Gastroesophageal sphincter (tissue), 4 donors: ENCODE measurements at places on chromosomes 1 and 21.

DNA sequence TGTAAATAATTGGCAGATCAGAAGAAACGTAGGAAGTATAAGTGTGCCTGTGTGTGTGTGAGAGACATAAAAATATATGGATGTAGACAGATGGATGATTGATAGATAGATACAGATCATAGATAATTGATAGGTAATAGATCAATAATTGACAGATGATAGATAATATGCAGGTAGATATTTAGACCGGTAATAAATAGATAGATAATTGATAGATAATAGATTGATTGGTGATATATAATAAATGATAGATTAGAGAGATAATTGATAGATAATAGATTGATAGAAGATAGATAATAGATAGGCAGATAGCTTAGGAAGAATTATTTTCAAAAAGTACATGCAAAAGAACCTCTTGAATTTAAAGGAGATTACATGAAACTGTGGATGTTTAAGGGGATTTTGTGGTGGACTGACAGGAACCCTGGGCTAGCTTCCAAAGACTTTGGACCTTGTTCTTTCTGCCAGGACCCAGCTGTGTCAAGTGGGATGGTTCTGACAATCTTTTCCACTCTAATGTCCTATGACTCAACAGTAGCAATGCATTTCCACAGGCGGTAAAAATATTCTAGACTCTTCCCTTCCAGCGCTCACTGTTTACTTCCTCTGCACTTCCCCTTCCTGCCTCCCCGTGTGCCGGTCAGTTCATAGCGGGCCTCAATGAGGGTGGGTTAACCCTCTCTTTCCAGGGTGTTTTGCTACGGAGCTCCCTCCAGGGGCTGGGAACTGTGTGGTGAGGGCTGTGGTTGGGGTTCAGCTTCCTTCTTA, 39.4 kb downstream of the KCNJ15 start:
- peak; percentile 46 for ATAC-seq

GRCh38 chr1:56520016-56520601, 59.3 kb downstream of the PLPP3 start:
- no peak for ATAC-seq

DNA sequence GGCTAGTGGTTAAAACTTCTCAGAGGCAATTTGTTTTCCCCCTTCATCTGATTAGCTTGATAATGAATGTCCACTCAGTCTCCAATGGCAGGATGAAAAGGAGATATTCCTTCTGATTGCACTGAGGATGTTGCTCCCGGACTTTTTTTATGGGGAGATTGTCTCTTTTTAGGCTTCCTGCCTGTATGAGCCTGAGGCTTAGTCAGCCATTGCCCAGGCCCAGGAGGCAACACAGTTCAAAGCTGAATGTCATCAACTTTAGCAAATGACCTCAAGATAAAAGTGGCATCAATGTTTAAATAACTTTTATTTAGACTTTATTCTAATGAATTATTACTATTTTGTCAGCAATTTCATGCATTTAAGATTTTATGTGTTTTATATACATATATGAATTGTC, 162.9 kb upstream of the PTBP2 start:
- no peak for ATAC-seq

DNA sequence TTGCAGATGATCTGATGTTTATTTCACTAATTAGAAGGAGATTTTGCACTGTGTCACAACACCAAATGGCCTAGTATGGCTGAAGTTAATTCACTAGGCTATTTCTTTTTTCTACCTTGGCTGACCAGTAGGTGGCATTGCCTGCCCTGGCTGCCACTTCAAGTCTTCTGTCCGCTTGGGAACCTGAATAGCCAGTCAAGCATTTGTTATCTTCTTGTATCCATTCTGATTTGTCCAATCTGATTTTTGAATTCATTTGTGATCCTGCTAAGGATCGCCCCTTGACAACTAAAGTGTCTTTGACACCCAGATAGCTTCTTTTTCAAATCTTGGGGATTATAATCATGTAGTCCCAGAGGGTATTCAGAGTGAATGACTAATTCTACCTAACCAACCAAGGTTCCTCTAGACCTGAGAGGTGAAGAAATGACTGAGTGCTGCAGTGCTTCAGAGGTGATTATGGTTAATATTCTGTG, 99.4 kb downstream of the GIPC2 start:
- peak; percentile 60 for ATAC-seq

GRCh38 chr1:27395441-27396195, 3.2 kb downstream of the GPR3 start:
- peak; percentile 23 for ATAC-seq

DNA sequence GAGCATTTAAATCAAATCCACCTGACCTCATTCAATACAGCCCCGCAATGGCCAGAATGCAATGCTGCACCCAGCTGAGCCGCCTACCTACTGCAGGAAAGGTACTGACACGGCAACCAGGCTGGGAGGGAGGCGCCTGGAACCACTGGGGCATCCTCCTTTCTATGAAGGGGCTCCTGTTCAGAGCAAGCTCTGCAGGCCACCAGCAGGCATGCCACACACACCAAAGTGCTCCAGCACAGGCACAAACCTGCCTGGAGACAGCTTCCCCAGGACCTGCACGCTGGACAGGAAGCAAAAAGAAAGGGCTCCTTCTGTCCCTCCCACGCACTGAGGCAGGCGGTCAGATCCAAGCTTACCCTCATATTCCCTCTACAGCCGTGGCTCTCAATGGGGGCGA, 21.2 kb downstream of the CTNNBIP1 start:
- ATAC-seq, result no peak

GRCh38 chr1:117371441-117372151, 4.3 kb downstream of the MAN1A2 start:
- ATAC-seq, result no peak
